NCI-H1092 (cell line): ENCODE measurements at places on chromosomes 5 and 9.

GRCh38 chr9:6584881-6585597, 60.5 kb downstream of the GLDC start:
- DNase-seq = peak; percentile 15

DNA sequence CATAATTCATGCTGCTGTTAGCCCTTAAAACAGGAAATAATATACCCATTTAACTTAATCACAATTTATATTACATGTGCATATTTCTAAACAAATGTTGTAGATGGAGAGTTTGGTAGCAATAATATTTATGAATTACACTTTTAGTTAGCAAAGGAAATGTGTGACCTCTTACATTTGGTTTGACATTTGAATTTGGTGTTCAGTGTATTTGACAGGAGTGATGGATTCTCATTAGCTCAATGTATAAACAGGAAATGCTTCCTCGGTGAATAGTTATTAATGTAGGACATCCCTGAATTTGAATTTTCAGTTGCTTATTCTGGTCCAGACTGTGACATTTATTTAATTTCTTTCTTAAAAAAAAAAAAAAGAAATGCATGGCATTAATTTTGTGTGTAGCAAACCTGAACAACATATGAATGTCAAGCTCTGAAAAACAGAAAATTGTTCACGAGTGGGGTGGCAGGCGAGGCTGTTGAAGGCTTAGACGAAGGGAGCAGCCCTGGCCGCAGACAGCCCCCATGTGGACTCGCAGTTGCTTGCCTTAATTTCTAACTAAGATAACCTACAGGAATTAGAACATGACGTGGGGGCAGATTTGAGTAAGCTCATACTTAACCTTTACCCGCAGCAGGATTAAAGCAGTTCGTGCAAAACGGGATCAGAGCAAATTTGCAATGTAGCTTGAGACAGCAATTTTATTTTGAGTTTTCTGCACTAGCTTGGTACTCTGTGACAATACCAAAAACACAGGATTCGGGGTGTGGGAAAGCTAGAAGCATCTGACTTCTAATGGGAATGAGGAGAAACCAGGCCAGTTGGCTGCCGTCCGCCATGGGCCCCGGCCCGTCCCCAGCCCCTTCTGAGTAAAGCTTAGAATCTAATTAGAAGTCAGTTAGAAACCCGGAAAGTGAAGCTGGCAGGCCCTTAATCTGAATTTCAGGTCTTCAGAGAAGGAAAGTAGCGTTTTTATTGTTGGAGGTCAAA, 134.3 kb downstream of the MACROH2A1 start:
- DNase-seq = no peak

DNA sequence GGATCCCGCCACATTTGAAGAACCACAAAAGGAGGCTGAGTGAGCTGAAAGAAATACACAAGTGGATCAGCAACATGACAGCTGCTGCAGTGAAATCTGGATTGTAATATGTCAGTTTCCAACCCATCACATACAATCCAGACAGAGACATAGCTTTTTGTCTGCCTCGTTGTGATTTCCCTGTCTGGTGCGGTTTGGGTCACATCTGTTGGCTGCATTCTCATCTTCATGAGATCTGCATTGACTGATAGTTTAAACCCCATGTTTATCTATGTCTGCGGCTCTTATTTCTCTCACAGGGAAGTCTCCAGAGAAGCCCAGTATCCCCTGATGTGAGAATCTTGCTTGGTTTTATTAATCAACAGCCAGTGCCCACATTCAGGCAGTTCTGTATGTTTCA, 403.1 kb upstream of the ZNF608 start:
- DNase-seq = no peak

DNA sequence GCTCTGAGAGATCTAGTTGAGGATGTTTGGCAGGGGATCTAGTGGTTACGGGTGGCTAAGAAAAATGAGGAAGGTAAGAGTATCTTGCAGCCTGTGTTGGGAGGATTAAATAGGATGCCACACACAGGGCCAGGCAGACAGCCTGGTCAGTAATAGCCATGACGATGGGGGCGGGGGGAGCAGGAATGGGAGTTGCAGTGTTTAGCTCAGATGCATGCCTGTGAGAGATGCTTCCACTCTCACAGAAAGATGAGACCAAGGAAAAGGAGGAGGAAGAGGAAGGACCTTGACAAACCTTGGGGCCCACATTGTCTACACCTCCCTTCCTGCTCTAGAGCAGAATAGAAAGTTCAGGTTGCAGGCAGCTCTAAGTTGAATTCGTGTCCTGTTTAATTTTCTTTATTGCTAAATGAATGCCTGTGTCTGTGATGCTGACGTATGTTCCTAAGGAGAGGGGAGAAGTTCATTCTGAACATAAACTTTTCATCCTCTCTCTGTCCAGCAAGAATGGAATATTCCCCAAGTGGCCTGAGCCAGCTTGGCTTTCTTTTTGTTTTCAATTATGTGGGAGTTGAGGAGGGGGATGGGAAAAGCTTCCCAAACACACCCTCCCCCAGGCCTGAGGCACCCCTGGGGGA, 28.7 kb downstream of the TGFBI start:
- no peak for DNase-seq

DNA sequence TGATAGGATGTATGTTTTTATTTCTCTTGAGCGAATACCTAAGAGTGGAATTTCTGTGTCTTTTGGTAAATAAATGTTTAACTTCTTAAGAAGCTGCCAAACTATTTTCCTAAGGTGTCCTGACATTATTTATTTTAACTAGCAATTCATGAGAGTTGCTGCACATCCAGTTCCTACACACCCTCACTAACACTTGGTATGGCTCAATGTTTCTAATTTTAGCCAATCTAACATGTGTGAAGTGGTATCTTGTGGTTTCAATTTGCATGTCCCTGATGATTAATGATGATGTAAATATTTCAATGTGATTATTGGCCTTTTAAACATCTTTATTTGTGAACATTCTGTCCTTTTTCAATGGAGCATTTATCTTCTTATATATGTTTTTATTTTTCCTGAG, 2095.5 kb upstream of the C9orf72 start:
- DNase-seq = no peak

- no peak for DNase-seq
These were observed 800.8 kb upstream of the TYRP1 start for GRCh38 chr9:11892401-11892800.

DNA sequence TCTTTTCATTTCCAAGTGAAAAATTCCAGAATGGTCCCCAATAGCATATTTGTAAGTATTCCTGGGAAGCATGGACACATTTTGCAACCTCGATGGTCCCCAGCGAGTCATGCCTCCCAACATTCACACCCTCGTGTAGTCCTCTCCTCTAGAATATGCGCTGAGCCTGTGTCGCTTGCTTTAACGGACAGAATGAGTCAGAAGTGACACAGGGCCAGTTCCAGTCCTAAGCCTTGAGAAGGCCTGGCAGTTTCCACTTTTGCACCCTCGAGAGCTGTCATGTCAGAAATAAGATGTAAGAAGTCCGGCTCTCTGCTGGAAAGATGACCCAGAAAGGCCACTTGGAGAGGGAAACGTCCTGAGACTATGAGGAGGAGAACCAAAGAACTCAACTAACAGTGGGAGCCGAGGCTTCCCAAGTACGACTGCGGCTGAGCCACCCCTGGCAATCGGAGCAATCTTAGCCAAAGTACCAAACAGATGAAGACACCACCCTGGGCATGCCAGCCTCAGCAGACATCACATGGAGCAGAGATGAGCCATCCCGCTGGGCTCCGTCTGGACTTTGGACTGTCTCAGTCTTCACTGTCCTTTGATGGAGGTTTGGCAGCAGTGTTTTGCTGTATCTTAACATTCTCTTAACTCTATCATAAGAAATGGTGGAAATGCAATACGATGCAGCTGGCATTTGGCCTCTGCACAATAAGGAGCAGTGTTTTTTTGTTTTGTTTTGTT, 42.6 kb upstream of the GFPT2 start:
- no peak for DNase-seq

GRCh38 chr5:34488984-34489383, 167.1 kb upstream of the RAI14 start:
- no peak for DNase-seq

DNA sequence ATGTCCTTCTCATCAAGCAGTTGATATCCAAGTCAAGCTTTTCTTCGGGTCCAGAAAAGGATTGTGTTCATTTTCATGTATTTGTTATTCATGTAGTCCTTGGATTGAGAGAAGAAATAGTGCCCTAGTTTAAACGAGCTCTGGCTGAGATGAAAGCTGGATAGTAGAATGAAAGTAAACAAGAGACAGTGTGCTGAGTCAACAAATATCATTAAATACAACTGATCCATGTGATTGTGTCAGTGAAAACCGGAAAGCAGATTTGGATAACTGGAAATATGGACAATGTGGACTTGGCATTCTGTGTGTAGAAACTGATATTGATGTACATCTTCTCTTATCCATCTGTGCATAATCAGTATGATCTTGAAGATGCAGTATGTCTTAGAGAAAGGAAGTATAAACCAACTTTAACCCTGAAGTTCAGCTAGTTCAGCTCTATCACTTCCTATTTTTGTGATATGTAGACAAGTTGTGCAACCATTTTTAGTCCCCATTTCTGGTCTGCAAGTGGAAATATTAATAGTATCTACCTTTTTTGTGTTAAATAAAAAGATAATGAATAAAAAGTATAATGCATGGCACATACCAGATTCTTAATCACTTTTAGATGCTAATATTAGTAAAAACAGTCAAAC, 4.4 kb downstream of the MUSK start:
- DNase-seq = no peak

- DNase-seq = no peak
These were observed 488.5 kb downstream of the CYLC2 start for GRCh38 chr9:103483471-103484096.

- DNase-seq = no peak
These were observed 31.3 kb upstream of the SMU1 start for GRCh38 chr9:33107762-33108161.

GRCh38 chr5:142357469-142358090, 32.8 kb upstream of the SPRY4 start:
- no peak for DNase-seq

DNA sequence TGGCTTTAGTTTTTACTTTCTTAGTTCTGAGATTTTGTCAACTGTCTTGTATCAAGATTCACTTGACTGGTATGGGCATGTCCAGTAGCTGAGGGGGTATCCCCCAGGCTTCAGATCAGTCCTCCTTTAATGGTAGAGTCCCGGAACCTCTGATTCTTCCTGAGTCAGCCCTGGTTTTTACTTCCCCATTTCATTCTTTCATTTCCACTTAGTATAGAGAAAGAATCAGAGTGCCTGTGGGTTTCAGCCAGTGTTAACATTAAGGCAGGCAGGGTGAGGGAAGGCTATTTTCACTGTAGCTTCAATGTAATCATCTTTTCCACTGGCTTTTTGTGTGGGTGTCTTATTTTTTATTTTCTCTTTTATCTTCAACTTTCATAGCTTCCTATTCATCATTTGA, 8.3 kb upstream of the COMMD10 start:
- no peak for DNase-seq

DNA sequence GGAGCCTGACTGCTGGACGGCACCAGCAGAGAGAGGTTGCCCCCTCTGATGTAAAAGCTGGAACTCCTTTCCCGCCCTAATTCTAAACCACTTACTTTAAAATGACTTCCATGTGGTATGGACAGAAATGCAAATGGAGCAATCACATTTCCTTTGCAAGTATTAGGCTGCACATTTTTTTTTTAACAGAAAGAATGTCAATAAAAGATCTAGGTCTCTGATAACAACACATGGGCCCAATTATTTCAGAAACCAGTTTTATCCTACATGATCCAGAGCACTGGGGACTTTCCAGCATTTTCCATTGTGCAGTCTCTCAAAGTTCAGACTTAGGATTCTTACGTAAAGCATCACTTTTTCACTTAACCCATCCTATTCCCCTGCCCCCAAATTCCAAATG, 203.7 kb downstream of the NXNL2 start:
- no peak for DNase-seq

GRCh38 chr9:109022873-109023272, 9.6 kb upstream of the CTNNAL1 start:
- no peak for DNase-seq

- DNase-seq = no peak
These were observed 45.3 kb upstream of the ADAMTSL1 start for GRCh38 chr9:18428661-18429060.

GRCh38 chr9:5478206-5478605, 27.9 kb downstream of the CD274 start:
- DNase-seq = no peak

- DNase-seq = no peak
These were observed 157.2 kb downstream of the MELK start for GRCh38 chr9:36729906-36730305.

DNA sequence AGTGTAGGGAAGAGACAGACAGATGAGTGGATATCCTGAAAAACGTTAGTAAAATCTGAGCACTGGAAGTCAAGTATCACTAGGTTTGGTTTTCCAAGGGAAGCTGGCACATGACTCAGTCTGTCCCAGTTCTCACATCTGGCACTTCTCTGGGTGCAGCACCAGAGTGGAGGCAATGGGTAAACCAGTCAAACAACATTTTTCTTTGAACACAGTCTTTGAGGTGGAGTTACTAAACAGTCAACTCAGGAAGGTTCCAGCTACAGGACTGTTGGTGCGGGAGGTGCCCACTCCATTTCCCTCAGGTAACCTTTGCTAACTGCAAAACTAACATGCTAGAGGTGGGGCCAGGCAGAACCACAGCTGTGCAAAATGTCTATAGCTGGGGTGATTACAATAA, 301.4 kb upstream of the RFX3 start:
- no peak for DNase-seq

- peak; percentile 58 for DNase-seq
These were observed 406.6 kb upstream of the TNC start for GRCh38 chr9:115524453-115525059.

GRCh38 chr9:81071108-81071507, 618.2 kb downstream of the TLE1 start:
- no peak for DNase-seq

DNA sequence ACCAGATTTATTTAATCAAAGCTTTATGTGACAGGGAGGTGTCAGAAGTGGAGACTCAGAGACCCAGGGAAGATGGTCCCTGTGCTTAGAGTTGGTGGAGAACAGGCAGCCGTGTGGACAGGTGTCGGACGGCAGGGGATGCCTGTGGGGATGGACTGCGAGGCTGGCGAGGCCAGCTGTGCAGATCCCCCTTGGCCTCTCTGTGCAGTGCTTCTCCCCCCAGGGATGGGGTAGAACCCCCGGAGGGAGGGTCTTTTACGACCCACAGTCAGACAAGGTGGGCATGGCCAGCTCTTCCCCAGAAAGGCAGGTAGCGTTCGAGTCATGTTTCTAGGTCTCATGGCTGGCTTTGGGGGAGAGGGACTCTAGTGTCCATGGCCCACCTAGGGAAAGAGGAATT, 4.7 kb upstream of the SLC2A6 start:
- no peak for DNase-seq

- DNase-seq = no peak
These were observed 56.9 kb downstream of the ANKRD55 start for GRCh38 chr5:56176155-56176798.

DNA sequence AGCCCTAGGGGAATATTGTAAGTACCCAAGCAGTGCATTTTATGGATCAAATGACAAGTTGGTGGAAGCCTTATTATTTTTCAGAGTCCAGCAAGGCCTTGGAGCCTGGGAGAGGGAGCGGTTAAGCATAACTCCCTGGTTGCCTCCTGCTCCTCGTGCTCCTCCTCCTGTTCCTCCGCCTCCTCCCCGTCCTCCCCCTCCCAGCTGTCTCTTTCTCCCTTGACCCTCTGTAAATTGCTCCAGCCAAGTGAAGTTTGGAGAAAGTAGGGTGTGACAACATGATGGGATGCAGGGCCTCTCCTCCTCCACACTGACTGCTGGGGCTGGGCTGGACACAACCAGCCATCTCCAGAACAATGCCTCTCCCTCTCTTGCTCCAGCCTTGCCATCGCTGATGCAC, 586.9 kb downstream of the CCDC171 start:
- DNase-seq = no peak

- no peak for DNase-seq
These were observed 17.0 kb downstream of the IARS1 start for GRCh38 chr9:92276331-92277032.
